Testis (tissue), 5 donors: ENCODE measurements at places on chromosomes 2 and 18.

DNA sequence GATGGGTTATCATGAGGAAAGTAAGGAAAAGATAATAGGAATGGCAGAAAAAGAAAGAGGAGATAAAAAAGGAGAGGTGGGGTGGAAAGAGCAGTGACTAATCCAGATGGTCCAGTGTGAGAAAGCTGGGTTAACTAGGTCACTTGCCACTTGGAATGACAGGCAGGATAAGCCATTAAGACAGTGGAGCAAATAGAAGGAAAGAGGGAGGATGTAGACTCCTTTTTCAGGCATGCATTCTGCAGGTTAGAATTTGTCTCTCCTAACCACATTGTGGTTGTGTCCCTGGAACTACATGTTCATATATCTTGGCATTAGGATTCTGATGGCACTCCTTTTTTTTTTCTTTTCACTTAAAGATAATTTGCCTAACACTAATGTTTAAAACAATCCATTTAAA, 13.4 kb upstream of the NEMP2 start:
- H3K4me1 ChIP-seq, result no peaks in the 10 kb centered on the region
- no peaks in the 10 kb centered on the region for H3K27me3 ChIP-seq
- no peaks in the 10 kb centered on the region for H3K36me3 ChIP-seq
- no peak overlapping the region for H3K4me3 ChIP-seq

GRCh38 chr2:233129351-233129978, 69.3 kb downstream of the INPP5D start:
- no peak overlapping the region for H3K27ac ChIP-seq
- no peaks in the 10 kb centered on the region for H3K27me3 ChIP-seq
- H3K4me3 ChIP-seq, result no peak overlapping the region
- no peak for DNase-seq

DNA sequence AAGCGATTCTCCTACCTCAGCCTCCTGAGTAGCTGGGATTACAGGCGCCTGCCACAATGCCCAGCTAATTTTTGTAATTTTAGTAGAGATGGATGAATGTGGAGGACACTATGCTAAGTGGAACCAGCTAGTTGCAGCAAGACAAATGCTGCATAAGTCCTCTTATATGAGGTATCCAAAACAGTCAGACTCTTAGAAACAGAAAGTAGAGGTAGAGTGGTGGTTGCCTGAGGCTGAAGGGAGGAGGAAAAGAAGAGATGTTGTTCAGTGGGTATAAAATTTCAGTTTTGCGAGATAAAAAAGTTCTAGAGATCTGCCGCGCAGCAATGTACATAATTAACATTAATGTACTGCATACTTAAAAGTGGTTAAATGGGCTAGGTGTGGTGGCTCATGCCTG, 145.3 kb upstream of the SPRED2 start:
- no peak overlapping the region for H3K4me3 ChIP-seq
- no peak for DNase-seq
- H3K4me1 ChIP-seq, result no peaks in the 10 kb centered on the region
- no peaks in the 10 kb centered on the region for H3K36me3 ChIP-seq

GRCh38 chr2:99898336-99899048, 243.9 kb downstream of the AFF3 start:
- H3K4me3 ChIP-seq, result no peak overlapping the region
- no peak overlapping the region for H3K27ac ChIP-seq
- no peaks in the 10 kb centered on the region for H3K27me3 ChIP-seq
- no peak for DNase-seq
- H3K4me1 ChIP-seq, result no peaks in the 10 kb centered on the region
- no peaks in the 10 kb centered on the region for H3K36me3 ChIP-seq

- no peak for DNase-seq
- no peaks in the 10 kb centered on the region for H3K27me3 ChIP-seq
- peaks cover 38% of the 10 kb centered on the region for H3K4me1 ChIP-seq
- peak overlapping the region; percentile 8 for H3K27ac ChIP-seq
Observed at GRCh38 chr2:27711804-27712203, 48.1 kb downstream of the SLC4A1AP start.

DNA sequence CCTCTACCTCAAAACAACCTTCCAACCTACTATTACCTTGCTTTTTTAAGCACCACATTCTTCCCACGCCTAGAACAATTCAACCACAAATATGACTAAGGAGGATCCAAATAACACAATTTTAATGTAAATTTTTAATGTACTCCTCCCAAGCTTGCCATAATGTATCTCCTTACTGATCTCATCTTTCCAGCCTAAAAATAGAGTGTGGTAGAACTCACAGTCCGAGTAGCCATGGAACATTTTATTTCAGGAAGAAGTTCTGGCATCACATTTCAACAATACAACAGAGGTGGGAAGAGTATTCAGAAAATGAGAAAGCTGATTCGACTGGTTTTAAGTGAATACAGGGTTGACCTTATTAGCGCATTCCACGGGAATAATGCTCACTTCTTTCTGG, 15.4 kb downstream of the FEZ2 start:
- no peak for DNase-seq
- H3K36me3 ChIP-seq, result no peaks in the 10 kb centered on the region
- no peak overlapping the region for H3K27ac ChIP-seq
- no peaks in the 10 kb centered on the region for H3K27me3 ChIP-seq
- H3K4me3 ChIP-seq, result no peak overlapping the region

DNA sequence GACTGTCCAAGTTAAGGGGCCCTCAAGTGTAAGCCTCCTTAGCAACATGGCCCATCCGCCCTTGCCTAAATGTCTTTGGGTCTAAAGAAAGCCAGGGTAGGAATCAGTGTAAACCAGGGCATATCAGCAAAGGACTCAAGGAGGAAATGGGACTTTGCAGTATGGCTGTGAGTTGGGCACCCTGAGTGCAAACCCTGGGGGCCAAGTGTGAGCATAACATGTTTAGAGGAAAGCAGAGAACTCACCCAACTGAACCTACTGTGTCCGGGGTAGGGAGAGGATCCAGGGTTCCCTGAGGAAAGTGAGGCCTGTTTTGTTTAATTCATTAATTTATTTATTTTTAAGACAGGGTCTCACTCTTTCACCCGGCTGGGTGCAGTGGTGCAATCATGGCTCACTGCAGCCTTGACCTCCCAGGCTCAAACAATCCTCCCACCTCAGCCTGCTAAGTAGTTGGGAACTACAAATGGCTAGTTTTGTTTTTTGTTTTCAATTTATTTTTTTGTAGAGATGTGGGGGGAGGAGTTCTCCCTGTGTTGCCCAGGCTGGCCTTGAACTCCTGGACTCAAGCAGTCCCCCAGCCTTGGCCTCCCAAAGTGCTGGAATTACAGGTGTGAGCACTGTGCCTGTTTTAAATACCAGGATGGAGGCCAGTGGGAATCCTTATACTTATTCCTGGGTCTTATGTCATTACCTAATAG, 51.0 kb upstream of the ACTR3 start:
- H3K4me1 ChIP-seq, result no peaks in the 10 kb centered on the region
- no peaks in the 10 kb centered on the region for H3K36me3 ChIP-seq
- no peak for DNase-seq
- no peaks in the 10 kb centered on the region for H3K27me3 ChIP-seq
- H3K4me3 ChIP-seq, result no peak overlapping the region

- H3K4me3 ChIP-seq, result no peak overlapping the region
- no peaks in the 10 kb centered on the region for H3K4me1 ChIP-seq
- no peaks in the 10 kb centered on the region for H3K36me3 ChIP-seq
- no peak for DNase-seq
Observed at GRCh38 chr18:78071776-78072175, 822.1 kb downstream of the GALR1 start.

DNA sequence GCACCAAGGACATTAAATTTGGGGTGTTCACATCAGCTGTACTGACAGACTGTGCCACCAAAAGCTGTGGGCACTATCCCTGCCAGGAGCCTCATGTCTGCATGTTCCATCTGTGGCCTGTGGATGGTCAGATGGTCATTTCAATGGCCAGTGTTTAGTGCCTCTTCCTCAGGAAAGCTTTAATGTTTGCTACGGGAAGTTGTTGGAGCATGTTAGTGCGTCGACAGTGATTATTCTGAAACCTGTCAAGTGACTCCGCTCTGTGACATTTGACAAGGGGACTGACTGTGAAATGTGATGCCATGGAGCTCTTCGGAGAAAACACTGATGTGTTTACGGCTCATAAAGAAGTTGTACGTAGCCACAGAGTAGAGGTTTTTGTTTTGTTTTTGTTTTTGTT, 18.7 kb upstream of the RGPD4 start:
- no peaks in the 10 kb centered on the region for H3K4me1 ChIP-seq
- no peaks in the 10 kb centered on the region for H3K36me3 ChIP-seq
- H3K4me3 ChIP-seq, result no peak overlapping the region
- no peaks in the 10 kb centered on the region for H3K27me3 ChIP-seq

DNA sequence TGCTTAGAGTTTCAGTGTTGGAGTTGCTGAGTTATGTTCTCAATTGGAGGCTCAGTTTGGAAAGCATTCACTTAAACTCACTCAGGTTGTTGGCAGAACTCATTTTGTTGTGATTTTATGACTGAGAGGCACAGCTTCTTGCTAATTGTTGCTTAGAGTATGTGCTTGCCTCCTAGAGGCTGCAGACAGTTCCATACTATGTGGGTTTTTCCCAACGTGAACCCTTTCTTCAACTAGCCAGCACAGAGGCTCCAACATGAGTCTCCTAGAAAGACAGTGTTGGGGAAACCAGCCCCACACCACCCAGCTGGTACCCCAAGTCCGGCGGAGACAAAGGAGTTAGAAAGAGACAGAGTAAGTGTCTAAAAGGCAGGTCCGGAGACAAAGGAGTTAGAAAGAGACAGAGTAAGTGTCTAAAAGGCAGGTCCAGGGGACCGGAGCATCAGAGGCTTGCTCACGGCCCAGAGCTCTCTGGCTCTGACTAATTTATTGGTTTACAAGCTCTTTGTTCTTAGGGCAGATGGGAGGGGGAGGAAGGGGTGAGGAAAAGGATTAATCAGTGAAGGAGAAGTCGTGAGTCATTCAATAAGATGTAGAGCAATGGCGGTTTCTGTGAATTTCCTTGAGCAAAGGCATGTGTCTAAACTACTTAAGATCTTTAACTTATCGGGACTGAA, 999.7 kb upstream of the LRRTM1 start:
- H3K27me3 ChIP-seq, result no peaks in the 10 kb centered on the region
- no peaks in the 10 kb centered on the region for H3K4me1 ChIP-seq
- H3K27ac ChIP-seq, result no peak overlapping the region
- H3K4me3 ChIP-seq, result no peak overlapping the region
- DNase-seq, result no peak

GRCh38 chr2:2012505-2012904, 268.2 kb upstream of the PXDN start:
- DNase-seq, result no peak
- no peaks in the 10 kb centered on the region for H3K4me1 ChIP-seq
- no peak overlapping the region for H3K27ac ChIP-seq

DNA sequence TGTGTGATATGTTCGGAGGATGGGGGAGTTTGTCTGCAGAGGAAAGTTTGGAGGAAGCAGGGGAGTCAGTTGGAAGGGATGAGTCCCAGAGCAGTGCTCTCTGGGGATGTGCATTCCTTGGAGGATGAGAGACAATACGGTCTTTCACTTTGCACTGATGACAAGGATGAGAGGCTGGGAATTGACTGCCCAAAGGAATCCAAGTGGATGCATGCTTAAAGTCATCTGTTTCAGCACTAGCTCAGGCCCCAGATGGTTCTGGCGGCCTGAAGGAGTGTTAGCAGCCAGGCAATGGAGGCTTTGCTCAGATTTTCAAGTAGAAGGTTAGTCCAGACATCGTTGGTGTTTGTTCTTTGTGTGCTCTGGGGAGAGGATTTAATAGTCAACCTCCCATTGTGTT, 100.2 kb downstream of the CRIM1 start:
- H3K36me3 ChIP-seq, result no peaks in the 10 kb centered on the region
- DNase-seq, result no peak
- H3K27ac ChIP-seq, result no peak overlapping the region
- peaks cover 11% of the 10 kb centered on the region for H3K4me1 ChIP-seq
- H3K4me3 ChIP-seq, result no peak overlapping the region
- no peaks in the 10 kb centered on the region for H3K27me3 ChIP-seq

DNA sequence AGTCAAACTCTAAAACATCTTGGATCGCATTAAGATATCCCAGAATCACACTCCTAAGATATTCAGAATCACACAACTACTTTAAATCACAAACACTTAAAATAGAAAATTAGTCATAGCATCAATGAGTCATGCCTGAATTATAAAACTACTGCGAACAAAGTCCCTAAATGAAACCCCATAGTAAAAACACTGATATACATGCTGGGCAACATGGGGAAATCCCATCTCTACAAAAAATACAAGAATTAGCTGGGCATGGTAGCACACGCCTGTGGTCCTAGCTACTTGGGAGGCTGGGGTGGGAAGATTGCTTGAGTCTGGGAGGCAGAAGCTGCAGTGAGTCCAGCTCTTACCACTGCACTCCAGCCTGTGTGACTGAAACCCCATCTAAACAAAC, 101.7 kb downstream of the COBLL1 start:
- no peaks in the 10 kb centered on the region for H3K36me3 ChIP-seq
- no peak overlapping the region for H3K4me3 ChIP-seq
- H3K27ac ChIP-seq, result no peak overlapping the region
- no peak for DNase-seq
- no peaks in the 10 kb centered on the region for H3K4me1 ChIP-seq
- no peaks in the 10 kb centered on the region for H3K27me3 ChIP-seq

- no peak overlapping the region for H3K4me3 ChIP-seq
- no peak overlapping the region for H3K27ac ChIP-seq
- DNase-seq, result no peak
- H3K4me1 ChIP-seq, result no peaks in the 10 kb centered on the region
Observed at GRCh38 chr18:68915061-68915460, 117.2 kb downstream of the CCDC102B start.

DNA sequence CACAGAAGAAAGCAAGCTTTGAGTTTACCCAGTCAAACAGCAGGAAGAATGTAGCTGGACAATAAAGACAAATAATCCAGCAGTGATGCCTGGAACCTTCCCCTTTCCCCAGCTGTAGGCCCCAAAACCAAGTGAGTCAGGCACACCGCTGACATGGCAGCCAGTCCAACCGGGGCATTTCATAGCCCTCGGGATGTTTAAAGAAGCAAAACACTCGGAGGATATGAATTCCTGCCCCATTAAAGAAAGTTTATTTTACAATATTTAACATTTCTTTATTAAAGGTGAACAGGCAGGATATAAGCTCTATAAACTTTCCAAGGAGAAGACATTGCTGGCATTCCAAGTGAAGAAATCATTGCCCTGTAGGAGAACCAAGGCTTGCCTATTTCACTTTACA, 507.6 kb upstream of the TNP1 start:
- no peaks in the 10 kb centered on the region for H3K27me3 ChIP-seq
- H3K36me3 ChIP-seq, result no peaks in the 10 kb centered on the region
- H3K27ac ChIP-seq, result no peak overlapping the region
- H3K4me3 ChIP-seq, result no peak overlapping the region

DNA sequence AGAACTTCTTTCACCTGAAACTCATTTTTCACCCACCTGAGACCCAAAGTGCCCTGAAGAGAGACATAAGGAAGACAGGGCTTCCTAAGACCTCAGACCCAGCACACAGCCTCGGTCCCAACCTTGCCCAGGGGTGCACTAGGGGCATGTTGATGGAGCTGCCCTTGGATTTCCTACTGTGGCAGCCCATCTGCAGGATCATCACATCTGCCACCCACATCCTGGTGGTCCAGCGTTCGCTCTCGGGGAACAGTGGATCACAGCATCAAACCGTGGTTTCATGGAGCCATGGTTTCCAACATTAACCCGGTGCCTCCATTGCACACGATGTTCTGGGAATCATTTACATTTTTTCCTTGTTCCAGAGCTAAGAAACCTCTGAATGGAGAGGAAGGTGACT, 186.4 kb downstream of the TFCP2L1 start:
- H3K27ac ChIP-seq, result no peak overlapping the region

- no peaks in the 10 kb centered on the region for H3K4me1 ChIP-seq
- H3K4me3 ChIP-seq, result no peak overlapping the region
- H3K27me3 ChIP-seq, result no peaks in the 10 kb centered on the region
- DNase-seq, result no peak
- no peaks in the 10 kb centered on the region for H3K36me3 ChIP-seq
Observed at GRCh38 chr2:225069477-225069876, 27.2 kb upstream of the DOCK10 start.
